ENCODE measurements at places on chromosomes 3 and 15.

DNA sequence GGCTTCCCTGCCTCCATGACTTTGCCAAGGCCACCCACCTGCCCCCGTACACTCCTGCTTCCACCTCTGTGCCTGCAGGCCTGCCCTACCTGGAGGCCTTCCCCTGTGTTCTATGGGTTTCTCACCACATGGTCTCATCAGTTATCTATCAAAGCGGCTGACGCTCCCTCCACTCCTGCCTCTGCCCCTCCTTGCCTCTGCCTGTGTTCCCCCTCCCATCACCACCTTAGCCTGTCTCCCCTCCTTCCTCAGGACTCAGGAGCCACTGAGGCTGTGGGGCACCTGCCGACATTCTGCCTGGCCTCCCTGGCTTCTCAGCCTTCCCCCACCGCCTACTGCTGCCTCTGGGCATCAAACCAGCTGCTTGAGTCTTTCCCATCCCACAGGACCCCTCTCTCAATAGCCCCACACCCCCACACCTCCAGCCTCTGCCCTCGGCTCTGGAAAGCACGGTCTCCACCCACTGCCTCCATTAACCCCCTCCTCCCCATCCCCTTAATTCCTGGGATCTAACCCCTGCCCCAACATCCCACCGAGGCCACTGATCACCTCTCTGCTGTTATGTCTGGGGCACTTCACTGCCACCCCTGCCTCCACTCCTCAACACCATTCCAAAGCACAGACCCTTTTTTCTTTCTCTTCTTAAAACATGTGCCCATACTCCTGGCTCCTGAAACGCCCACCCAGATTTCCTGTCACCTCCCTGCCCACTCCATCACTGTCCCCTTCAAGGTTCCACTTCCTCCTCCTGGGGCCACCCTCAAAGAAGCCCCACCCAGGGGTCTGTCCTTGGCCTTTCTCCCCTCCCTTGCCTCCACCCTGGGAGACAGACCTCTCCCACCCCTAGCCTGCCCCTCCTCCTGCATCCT is 24.4 kb upstream of the CYP11A1 start:
- no peak for DNase-seq

GRCh38 chr3:172551874-172552273 is 28.6 kb upstream of the TNFSF10 start:
- DNase-seq, result no peak

- no peak for DNase-seq
Observed at GRCh38 chr3:877001-877400, 215.8 kb upstream of the CNTN6 start.

DNA sequence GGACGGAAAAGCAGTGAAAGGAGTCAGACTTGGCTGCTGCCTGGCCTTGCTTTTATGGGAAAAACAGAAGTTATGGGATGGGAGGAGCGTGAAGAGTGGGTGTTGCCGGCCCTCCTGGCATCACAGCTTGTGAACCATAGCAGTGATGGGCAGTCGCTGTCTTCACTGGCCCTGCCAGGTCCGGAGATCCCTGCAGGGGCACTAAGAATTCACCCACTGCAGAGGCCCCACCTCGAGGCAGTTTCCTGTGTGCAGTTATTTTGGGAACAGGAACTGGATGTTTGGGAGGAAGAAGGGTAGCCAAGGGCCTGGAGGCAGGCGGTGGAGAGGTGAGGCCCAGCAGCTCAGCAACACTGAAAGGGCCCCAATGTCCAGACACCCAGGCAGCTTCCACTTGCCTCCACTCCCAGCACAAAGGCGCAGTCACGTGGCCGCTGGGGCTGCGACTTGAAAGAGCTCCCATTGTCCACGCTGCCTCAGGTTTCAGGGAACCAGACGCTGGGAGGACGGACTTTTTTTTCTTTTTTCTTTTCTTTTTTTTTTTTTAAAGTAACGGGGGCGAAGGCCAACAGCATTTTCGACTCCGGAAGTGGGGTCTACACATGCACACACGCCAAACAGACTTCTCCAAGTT is 255.6 kb downstream of the ZNF621 start:
- no peak for DNase-seq

GRCh38 chr3:58085616-58086015 is 77.4 kb downstream of the FLNB start:
- DNase-seq, result no peak

- peak; percentile 34 for DNase-seq
Observed at GRCh38 chr15:58980351-58980939, 7.0 kb upstream of the RNF111 start.

GRCh38 chr15:98085003-98085639 is 124.6 kb downstream of the ARRDC4 start:
- DNase-seq, result peak; percentile 44

All from SK-N-SH (cell line).